ENCODE measurements at places on chromosomes 2 and 18.

- DNase-seq: no peak
Observed at GRCh38 chr2:80007777-80008503, 296.6 kb downstream of the LRRTM1 start.

DNA sequence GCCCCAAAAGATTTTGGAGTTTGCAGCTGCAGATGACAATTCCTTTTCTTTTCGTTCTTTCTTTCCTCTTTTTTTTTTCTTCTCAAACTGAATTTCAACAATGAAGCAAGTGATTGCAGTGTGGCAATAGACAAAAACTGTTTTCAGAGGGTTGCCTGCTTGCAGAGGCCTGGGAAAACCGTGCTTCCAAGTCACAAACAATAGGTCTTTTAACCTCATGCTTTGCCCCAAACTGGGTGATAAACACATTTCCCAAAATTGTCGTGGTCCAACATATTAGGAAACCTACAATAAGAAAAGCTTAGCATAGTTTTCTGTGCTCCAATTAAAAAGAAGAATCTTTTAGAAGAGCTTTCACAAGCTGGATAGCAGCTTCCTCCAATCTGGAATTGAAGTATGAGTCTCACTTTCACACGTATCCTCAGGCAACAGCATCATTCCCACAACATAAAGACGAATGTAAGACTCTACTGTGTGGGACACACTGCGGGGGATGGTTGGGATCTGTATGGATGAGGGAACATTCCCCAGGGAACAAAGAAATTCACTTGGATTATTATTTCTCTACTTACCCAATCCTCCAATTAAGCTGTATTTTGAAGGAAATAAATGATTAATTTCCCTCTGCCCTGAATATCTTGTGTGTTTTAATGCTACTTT, 656.1 kb downstream of the RNF144A start:
- no peak for DNase-seq

- no peak for DNase-seq
Observed at GRCh38 chr18:57794951-57795728, 8.0 kb downstream of the ATP8B1 start.

GRCh38 chr2:767440-767839, 90.2 kb upstream of the TMEM18 start:
- no peak for DNase-seq

GRCh38 chr18:69865776-69866175, 81.9 kb downstream of the CD226 start:
- no peak for DNase-seq

DNA sequence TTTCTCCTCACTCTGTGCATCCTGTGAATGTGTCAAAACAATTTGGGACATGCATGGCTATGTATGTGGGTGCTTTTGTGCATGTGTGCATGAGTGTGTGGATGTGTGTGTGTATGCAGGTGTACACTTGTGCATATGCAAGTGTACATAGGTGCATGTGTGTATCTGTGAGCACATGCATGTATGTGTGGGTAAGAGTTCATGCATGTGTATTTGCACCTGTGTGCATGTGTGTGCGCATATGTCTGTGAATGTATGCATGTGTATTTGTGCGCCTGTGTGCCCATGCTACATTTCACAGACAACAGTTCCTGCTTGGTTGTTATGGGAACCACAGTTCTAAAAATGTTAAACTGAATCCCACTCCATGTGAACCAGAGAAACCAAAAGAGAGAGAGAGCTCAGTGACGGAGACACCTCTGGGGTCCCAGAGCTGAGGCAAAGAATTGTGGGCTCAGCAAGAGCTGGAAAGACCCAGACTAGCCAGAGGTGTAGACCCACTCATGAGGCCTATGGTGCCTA, 1.9 kb upstream of the FBXO41 start:
- no peak for DNase-seq

GRCh38 chr2:181066333-181066732, 85.9 kb downstream of the UBE2E3 start:
- DNase-seq: no peak

DNA sequence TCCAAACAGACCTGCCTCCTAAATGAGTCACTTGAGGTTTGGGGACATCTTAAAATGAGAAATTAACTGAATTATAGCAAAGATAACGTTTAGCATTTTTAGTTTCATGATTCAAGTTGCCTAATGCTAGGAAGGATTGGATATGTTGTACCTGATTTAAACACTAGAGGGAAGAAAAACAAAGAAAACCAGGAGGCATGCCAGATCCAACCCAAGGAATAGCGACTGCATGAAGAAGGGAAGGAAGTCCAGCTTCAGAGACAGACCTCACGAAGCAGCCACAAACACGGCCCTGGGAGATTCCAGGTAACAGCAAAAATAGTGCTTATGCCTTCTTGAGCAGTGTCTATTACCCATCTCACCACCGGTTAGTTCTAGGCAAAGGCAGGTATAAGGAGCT, 499.9 kb upstream of the SPHKAP start:
- peak; percentile 21 for DNase-seq

DNA sequence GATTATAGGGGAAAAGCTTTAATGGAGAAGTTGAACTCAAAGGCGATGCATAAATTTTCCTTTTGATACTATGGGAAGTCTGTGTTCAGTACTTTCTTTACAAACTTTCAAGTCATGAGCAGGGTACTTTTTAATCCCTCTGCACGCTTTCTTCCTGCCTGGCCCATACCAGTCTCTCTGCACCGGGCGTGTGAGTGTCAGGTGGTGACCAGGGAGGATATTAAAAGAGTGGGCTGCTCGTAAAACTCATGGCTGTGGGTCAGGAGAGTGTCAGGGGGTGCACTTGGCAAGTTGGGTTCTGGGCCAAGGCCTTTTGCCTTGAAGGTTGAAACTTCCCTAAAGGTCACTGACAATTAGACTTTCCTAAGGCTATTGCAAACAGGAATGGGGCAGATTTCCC, 367.8 kb downstream of the GPD2 start:
- DNase-seq: no peak

GRCh38 chr2:226743915-226744314, 55.7 kb downstream of the IRS1 start:
- DNase-seq: no peak

DNA sequence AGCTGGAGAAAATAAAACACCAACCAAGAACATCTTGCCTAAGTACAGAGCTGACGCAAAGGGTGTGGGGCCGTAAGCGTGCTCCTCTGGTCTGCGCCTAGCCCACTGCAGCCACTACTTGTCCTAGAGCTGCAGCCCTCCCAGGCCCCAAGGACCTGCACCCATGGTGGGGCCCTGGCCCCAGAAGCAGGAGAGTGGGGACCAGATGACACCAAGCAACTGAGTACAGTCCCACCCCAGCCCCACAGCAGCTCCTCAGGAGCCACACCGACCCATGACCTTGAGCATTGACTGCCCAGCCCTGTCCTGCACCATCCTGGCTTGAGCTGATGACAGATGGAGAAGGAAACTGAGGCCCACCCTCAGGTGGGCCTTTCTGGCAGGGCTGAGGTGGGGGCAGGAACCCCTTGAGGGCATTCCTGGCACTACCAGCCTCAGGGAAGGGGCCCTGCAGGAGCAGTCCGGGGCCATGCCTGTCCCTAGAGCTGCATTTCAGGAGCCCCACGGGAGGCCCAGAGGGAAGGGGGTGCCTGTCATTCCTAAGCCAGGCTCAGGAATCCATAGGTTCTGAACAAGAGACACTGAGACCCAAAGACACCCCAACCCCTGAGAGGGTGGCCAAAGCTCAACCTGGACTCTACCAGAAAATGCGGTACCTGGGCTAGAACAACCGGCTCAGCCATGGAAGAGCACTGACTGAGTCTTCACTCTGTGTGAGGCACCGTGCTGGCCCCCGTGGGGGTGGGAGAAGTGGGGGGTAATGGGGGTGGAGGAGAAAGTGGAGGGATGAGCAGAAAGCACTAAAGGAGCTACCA, 4.9 kb downstream of the KIF1A start:
- no peak for DNase-seq

- DNase-seq: no peak
Observed at GRCh38 chr2:12050396-12050795, 304.0 kb downstream of the LPIN1 start.

- no peak for DNase-seq
Observed at GRCh38 chr18:75247611-75248421, 37.2 kb downstream of the TSHZ1 start.

DNA sequence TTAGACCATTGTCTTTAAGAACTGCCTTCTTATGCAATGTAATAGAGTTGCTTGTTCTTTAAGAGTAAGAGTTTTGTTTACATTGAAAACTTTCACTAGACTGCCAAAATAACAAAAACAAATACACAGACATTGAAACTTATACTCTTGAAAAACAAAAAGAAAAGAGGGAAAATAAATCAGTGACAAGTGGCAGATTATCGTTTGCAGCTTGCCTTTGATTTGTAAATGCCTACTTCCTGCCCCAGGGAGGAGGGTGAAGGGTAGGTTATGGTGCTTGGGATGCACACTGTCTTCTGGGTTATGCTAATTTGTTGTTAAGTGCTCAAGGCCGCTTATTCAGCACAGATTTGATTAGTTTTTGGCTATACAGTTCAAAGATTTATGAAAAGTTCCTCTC, 198.7 kb downstream of the TGIF1 start:
- DNase-seq: no peak

GRCh38 chr2:159613651-159614285, 2.6 kb downstream of the BAZ2B start:
- DNase-seq: peak; percentile 68

DNA sequence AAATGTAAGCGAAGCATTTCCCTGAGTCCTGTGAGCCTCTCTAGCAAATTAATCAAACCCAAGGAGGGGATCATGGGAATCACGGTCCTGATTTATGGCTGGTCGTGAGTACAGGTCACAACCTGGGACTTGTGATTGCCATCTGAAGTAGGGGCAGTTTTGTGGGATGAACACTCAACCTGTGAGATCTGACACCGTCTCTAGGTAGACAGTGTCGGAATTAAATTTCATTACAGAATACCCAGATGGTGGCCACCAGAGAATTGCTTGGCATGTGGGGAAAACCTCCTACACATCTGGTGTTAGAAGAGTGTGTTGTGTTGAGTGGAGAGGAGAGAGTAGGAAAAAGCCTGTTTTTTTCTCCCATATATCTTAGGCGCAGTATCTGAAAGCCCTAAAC, 12.5 kb downstream of the CAPN14 start:
- DNase-seq: no peak

- peak; percentile 78 for DNase-seq
Observed at GRCh38 chr2:160407393-160408172, 86.0 kb downstream of the RBMS1 start.

DNA sequence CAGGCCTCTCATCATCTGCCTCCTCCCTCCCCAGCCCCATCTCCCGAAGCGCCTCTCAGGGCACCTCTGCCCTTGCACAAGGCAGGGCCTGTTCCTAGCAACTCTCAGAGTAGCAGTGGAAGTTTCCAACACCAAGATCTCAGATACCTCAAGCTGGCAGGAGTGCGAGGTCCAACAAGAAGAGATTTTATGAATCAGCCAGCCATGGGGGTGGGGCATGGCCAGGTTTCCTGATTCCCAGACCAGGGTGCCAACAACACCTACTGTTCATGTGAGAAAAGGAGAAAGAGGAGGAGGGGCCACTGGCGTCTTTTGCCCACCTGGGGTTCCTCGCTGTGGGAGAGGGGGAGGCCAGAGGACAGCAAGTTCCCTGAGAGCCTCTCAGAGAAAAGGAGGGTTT, 6.6 kb upstream of the STEAP3 start:
- DNase-seq: no peak

- no peak for DNase-seq
Observed at GRCh38 chr18:37465958-37466357, 99.6 kb downstream of the CELF4 start.

DNA sequence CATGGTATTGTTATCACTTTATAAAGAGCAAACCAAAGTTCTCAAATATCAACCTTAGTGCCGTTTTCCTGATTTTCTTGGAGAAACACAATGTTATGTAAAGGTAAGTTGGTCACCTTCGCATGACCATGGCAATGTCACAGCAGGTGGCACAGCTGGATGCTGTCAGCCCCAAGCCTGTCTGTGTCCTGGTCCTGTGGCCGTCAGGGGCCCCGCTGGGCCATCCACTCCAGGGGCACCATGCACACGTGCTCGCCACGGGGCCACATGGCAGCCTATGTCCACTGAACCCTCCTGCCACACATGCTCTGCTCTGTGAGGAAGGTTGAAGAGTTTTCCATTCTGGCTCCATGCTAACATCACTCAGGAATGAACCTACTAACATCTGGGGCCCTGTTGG, 85.9 kb downstream of the EIPR1 start:
- DNase-seq: no peak

DNA sequence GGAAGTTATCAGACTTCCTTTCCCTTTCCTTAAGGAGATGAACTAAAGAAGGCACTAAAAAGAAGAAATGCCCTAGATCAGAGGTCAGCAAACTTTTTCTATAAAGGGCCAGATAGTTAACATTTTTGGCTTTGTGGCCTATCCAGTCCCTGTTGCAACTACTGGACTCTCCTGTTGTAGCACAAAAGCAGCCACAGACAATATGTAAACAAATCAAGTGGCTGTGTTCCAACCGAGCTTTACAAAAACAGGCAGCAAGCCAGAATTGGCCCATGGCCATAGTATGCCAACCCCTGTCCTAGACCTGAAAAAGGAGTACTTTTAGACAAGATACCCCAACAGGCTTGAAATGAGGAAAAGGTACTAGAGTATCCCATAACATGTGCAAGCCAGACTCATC, 10.9 kb downstream of the NHEJ1 start:
- no peak for DNase-seq

DNA sequence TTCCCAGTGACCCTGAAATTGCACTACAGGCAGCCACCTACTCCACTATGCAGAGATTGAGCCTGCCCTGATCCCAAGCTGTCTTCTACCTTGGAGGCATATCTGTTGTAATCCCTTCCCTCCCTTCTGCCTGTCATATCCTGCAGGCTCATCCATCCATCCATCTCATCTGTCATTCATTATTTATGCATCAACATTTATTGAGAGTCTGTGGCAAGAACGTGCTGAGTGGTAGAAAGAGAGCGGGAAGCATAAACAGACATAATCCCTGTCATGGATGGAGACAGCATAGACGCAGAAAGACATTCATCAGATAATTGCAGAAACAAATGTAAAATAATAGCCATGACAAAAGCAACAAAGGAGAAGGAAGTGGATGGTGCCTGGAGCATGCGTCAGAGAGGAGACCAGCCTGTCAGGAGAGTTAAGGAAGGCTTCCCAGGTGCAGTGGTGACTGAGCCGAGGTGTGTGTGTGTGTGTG, 110.7 kb upstream of the STPG4 start:
- DNase-seq: no peak

DNA sequence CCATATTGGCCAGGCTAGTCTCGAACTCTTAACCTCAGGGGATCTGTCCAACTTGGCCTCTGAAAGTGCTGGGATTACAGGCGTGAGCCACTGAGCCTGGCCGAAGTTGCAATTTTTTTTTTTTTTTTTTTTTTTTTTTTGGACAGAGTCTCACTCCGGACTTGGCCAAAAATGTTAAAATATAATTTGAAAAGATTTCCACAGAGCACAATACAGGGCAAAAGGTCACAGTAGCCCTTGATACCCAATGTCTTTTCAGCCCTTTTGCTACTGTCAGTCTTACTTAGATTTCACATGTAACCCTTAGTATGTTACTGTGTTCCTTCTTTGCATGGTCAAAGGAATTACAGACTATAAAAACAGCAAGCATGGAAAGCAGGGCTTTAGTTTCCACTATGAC, 42.6 kb upstream of the MAPRE2 start:
- no peak for DNase-seq

All from large intestine (tissue), 12 donors.